ENCODE measurements at places on chromosomes 2 and 18. TPM values are rescaled to one million over a fixed set of nuclear protein-coding genes. Genes with fewer than 3 reads are reported as not detected.

DNA sequence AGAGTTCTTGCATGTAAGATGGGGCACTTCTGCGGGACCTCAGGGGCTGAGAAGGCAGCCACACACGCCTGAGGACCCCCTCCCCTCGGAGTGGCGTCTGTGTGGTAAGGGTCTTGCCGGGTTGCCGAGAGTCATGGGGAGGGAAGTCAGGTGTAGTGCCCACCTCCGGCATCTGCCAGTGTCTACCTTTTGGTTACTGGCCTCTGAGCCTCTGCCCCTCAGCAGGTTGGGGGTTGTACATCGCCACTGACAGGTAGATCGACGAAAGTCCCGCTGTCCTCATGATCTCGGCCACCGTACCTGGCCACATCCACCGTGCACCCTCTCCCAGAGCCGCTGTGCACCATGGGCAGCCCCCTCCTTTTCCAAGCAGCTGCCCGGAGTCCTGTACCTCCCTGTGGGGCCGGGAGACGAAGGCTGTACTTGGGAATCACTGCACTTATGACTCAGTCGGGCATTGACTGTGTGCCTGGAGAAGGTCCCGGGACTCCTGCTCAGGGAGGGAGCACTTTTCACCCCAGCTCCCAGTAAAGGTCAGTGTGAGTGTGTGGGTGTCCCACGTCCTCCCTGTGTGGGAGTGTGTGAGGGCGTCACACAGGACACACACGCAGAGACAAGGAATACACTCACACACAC, 332.4 kb upstream of the MYT1L start:
- H3K36me3 ChIP-seq = no peaks in the 10 kb centered on the region
- no peak overlapping the region for H3K27ac ChIP-seq
- no peak for DNase-seq
- H3K4me1 ChIP-seq = no peaks in the 10 kb centered on the region

GRCh38 chr2:236985761-236986339, 99.8 kb upstream of the COPS8 start:
- no peaks in the 10 kb centered on the region for H3K36me3 ChIP-seq
- H3K27ac ChIP-seq = no peak overlapping the region
- H3K27me3 ChIP-seq = no peaks in the 10 kb centered on the region
- no peak overlapping the region for H3K4me3 ChIP-seq
- DNase-seq = no peak

- H3K4me1 ChIP-seq = peaks cover 26% of the 10 kb centered on the region
- peak; percentile 82 for DNase-seq
- no peaks in the 10 kb centered on the region for H3K36me3 ChIP-seq
- H3K27ac ChIP-seq = peak overlapping the region; percentile 64
Observed at GRCh38 chr2:11129598-11130449, 25.4 kb upstream of the SLC66A3 start.

DNA sequence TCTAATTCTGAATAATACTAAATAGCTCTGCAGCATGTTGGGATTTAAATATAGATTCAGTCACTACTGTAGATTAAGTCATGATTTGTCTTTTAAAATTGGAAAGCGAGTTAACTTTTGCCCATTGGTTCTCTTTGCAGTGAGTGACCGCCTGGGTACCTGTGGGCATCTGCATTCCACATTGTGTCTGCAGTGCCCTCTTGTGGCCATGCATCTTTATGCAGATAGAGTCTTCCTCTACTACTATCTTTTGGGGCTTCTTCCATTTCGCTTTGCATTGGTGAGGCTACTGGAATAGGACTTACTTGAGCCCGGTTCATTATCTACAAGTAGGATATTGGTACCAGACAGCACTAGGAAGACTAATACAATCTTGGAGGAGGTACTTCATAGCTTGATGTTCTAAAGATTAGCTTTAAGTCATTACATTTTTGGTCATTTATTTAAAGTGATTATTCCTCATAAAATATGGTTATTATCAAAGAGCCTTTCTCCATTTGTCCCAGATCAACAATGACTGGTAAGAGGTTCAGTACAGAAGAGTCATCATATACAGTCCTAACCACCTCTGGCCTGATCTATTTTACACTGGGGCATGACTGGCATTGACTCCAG, 203.0 kb downstream of the SOCS6 start:
- no peak for DNase-seq
- no peaks in the 10 kb centered on the region for H3K27me3 ChIP-seq
- no peaks in the 10 kb centered on the region for H3K4me1 ChIP-seq
- no peak overlapping the region for H3K27ac ChIP-seq
- H3K36me3 ChIP-seq = no peaks in the 10 kb centered on the region

The TDRD15 gene
- total RNA-seq = not detected
